ENCODE measurements at places on chromosomes 11 and 22.
A peak's percentile ranks its signal among the peaks of the same experiment; 100 is the strongest.

DNA sequence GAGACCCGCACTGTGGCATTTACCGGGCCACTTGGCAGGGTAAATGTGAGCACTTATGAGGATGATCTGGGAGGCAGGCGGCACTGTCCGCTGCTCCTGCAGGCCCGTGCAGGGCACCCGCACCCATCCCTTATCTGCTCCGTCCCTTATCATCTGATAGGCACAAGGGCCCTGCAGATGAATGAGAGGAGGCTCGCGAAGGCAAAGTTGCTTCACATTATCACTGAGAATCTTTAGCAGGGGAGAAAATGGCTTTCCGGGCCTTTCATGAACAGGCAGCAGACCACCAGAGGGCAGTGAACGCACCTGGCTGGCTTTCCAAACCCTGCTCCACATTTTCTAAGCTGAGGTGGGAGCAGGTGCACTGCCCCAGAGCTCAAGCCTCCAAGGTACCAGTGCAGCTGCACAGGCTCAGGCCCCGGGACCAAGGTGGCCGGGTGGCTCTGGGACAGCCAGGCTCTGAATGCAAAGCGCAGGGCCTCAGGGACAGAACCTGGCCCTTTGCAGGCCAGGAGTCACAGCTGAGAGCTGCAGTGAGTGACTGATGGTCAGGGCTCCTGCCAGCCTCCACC, 165.6 kb downstream of the SHANK2 start:
- no peak for DNase-seq

DNA sequence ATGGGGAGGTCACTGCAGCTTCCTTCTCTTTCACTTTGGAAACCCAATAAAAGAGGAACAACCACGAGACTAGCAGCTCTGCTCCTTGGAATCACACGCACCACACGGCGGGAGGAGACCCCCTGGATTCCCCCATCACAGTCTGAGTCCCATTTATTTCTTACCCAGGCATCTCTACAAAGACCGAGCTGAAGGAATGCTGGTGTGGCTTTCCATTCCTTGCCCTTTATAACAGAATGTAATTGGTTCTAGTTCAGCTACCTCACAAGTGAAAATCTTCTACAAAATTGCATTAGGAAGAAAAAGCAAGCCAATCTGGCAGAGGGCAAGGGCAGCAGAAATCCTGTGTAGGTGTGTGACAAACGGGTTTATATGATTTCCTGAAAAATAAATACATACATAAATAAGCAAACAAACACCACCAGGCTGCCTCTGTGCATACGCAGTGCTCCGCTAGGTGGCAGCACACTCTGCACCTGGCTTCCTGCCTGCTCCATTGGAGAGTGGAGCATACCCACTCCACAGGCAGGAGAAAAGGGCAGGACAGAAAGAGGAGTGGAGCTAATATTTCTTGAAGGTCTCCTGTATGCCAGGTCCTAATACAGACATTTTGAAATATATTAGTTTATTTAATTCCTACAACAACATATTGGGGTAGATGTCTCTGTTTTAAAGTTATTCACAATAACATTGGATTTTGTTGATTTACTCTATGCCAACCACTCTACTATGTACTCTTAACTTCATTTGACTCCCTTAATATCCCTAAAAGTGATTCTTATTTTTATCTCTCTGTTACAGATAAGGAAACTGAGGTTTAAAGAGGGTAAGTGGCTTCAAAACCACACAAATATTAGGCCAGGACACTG, 673.1 kb downstream of the KCNA4 start:
- DNase-seq = peak; percentile 1

GRCh38 chr11:96097844-96098421, 174.0 kb upstream of the MTMR2 start:
- no peak for DNase-seq

DNA sequence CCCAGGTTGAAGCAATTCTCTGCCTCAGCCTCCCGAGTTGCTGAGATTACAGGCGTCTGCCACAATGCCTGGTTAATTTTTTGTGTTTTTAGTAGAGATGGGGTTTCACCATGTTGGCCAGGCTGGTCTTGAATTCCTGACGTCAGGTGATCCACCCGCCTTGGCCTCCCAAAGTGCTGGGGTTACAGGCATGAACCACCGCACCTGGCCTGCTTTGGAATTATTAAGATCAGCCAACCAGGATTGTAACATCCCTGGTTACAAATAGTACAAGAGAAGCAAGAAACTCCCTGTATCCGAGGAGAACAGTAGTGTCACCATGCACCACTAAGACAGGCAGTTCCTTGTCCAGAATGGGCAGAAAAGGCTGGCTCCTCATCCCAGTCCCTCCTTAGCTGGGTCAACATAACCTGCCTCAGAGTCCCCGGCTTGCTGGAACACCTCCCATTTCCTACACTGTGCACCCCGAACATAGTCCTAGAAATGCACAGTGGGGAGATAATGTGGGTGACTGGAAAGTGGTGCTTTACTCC, 77.2 kb upstream of the INCENP start:
- no peak for DNase-seq

GRCh38 chr11:130209128-130209932, 49.7 kb downstream of the ST14 start:
- DNase-seq = no peak

DNA sequence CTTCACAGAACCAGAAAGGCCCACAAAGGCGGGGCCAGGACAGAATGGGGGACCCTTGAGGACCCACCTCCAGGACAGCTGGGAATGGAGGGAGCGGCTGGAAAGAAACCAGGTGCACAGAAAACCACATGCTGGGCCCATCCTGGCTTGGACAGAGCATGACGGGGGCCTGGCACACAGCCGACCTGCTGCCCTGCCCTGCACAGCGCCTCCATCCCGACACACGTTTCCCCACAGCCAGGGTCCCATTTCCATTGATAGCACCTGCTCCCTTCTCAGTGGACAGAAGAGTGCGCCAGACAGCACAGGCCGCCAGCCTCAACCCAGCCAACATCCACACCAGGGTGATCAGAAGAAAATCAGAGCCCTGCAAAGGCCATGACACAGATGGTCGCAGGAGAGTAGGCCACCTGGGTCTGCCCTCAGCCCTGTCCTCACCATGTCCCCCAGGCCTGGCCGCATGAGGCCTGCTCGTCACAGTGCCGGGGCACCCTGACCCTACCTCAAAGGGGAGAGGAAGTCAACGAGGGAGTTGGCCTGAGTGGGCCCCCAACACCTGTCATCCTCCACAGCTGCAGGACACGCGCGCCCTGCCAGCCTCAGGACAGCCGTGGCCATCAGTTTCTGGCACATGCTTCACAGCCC, 28.1 kb downstream of the BRD1 start:
- no peak for DNase-seq

GRCh38 chr11:82959987-82960778, 58.6 kb downstream of the DDIAS start:
- DNase-seq = peak; percentile 36

Data from naive B cell (primary cell).